ENCODE measurements at places on chromosomes 11 and 22.

DNA sequence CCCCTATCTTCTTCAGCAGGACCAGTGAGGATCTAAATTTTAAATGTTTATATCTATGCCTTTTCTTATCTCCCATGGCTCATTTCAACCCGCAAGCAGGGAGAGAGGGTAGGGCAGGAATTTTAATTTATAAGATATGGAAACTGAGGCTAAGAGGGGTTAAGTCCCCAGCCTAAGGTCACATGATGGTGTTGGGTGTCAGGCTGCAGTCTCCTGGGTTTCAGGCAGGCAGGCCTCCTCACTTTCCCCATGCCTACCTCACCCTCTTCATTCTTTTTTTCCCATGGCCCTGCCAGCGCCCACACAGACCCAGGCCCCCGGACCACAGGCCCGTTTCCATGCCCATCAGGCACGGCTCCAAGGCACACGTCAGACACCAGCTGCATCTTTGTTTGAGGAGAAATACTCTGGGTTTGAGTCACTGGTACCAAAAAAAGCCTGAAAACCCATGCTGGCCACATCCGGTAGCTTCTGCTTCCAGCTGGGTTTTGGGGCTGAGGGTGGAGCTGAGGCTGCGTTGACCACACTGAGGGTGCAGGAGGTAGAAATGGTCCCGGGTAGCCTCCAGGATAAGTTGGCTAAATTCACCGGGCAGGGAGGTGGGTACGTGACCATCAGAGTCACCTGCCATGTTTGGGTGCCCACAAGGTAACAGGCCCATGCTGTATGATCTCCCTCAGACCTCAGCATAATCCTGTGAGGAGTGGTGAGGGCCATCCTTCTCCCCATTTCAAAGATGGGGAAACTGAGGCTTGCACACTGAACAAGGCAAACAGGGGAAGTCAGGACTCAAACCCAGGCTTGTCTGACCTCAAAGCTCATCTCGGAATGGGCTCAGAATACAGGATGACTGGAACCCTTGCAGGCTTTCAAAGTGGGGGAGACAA is 7.5 kb downstream of the CRYBB1 start:
- peak; percentile 40 for DNase-seq

GRCh38 chr11:72398058-72398758 is 36.1 kb downstream of the CLPB start:
- no peak for DNase-seq

DNA sequence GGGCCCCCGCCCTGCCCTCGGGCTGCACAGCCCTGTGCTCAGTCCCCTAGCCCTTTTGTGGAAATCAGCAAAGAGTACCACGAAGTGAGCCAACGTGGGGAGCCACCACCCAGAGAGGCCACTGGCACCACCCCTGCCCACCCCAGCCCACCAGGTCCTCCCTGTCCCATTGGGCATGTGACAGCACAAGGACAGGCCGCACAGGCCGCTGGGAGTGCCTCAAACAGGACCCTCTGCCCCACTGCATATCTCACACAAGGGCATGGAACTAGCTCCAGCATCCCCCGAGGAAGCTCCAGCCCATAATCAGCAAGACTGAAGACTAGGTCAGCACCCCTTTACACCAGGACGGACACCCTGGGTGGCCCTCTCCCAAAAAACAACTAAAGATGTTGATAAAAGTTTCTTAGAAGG is 29.7 kb downstream of the GNB1L start:
- DNase-seq = no peak

GRCh38 chr11:115843111-115843510 is 338.9 kb upstream of the CADM1 start:
- no peak for DNase-seq

- DNase-seq = no peak
Observed at GRCh38 chr22:43217285-43218030, 30.5 kb upstream of the TTLL12 start.
